Right hindlimb (tissue), 1 donor: ENCODE measurements at places on chromosomes 6 and 20.

DNA sequence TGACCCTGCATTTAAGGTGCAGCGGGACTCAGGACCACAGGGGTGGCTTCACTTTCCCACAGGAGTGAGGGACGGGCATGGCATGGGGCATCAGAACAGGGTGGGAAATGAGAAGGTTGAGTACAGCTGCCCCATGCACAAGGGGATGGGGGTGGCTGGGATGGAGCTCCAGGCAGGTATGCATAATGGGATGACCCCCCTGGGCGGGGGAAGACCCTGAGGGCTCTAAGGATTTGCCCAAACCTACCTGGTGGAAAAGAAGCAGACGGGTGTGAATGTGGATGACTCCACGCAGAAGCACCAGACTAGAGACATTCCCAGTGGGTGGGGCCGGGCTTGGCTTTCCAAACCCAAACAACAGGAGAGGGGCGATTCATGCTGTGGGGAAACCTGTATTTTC is 200.3 kb downstream of the SYNDIG1 start:
- DNase-seq, result peak; percentile 7

DNA sequence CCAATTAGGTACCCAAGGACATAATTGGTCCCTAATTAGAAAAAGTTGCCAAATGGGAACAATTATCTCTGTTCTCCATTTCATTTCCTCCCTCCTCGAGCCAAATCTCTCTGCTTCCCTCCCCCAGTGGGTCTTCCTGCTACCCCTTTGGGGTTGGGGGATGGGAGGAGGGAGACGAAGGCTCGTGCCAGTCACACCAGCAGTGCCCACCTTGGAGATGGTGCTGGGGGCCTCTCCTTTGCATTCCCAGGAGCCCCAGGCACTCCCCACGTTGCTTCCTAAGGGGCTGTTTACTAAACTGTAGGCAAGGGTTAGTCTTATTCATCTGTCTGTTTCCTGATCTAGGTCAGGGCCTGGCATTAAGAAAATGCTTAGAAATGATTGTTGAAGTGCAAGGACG is 33.1 kb downstream of the MDFI start:
- no peak for DNase-seq

GRCh38 chr6:135018941-135019340 is 35.7 kb downstream of the HBS1L start:
- no peak for DNase-seq

DNA sequence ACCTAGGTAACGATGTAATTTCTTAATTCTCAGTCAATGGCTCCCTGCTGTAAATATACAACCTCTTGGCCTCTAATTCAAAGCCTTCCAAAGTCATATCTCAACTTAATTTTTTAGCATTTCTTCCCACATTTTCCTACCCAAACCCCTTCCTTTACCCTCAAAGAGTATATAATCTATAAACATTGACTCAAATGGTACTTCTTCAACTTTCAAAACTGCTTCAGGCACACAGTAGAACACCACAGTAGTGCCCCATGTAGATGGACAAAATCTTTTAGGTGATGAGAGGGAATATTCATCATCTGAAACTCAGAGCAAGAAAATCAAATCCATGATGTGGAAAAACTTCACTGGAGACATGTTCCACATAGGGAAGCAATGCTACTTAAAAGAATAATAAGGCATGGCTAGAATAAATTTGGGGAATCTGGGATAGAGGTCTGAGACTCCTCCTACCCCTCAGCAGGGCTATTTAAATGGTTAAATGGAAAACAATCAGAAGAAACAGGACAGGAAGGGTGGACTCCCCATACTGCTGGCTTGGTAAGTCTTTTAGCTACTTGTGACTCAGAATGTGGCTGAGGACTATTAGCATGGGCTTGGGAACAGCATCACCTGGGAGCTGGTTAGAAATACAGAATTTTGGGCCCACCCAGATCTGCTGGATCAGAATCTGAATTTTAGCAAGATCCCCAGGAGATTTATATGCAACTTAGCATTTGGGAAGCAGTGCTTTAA is 6.4 kb downstream of the SLC22A2 start:
- DNase-seq, result no peak

DNA sequence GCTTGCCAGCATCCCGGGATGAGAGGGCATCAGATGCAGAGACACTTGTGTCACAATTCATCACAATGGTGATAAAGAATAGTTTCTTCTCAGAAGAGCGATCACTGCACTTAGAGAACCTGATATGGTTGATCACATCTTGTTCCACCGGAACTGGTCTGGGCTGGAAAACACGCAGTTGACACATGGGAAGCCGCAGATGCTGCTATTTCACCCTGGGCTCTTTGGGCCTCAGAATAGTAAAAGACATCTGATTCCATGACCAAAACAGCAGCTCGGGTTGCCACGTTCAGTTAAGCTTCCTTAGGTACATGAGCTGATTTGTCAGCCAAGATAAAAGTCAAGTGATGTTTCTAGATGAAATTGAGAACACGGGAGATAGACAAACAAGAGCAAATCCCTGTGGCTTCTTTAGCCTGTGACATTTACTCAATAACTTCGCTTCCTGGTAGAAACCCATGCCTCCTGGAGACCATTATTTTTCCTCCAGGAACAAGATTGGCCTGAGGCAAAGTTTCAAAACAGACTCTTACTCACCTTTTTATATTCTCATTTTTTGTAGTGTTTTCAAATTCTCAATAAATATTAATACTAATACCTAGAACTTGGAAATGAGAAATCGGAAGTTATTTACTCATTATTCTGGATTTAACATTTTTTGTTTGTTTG is 59.4 kb downstream of the TRMT6 start:
- DNase-seq, result no peak

- DNase-seq, result no peak
Observed at GRCh38 chr20:39097889-39098288, 135.7 kb downstream of the DHX35 start.

DNA sequence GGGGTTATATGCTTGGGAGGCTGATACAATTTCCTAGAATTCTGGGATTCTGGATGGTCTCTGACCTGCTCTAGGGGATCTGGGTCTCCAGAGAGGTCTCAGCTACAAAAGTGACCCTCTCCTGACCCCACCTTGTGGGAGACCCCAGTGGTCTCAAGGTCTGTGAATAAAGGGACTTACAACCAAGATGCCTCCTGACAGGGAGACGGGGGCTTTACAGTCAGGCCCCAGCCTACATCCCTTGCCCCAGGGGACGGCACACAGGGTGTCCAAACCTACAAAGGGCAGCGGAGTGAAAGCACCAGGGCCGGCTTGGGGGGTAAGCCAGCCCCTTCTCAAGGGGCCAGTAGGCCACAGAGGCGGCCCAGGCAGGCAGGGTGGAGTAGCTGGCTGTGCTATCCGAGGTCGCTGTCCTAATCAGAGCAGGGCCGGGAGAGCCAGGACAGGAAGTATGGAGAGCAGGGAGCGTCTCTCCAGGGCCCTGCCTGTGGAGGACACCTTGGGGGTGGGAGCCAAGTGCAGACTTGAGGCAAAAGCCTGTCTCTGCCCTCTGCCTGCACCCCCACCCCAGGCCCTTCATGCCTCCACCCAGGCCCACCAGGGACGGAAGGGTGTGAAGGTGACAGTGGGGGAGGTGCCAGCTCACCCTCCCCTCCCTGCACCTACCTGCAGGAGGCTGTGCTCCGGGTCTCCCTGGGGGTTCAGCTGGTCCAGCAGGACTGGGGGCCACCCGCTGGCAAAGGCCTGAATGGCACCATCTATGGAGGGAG is 3.5 kb downstream of the GFRA4 start:
- no peak for DNase-seq

DNA sequence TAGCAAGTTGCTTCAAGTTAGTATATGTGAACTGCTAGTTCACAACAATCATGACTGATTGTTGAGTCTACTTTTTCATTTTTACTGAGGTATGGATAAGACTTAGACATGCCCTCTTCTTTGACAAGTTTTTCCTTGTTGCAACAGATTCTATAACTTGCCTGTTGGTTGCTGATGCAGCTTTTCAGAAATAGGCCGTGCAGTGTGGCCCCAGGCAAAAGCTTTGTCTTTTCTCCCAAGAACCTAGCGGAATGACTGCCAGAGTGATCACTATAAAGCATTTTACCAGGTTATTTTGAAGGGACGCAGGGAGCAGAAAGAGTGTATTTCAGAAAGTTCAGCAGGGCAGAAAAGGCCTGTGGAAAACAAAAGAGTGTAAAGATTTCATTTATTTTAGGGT is 16.0 kb downstream of the HECA start:
- no peak for DNase-seq

DNA sequence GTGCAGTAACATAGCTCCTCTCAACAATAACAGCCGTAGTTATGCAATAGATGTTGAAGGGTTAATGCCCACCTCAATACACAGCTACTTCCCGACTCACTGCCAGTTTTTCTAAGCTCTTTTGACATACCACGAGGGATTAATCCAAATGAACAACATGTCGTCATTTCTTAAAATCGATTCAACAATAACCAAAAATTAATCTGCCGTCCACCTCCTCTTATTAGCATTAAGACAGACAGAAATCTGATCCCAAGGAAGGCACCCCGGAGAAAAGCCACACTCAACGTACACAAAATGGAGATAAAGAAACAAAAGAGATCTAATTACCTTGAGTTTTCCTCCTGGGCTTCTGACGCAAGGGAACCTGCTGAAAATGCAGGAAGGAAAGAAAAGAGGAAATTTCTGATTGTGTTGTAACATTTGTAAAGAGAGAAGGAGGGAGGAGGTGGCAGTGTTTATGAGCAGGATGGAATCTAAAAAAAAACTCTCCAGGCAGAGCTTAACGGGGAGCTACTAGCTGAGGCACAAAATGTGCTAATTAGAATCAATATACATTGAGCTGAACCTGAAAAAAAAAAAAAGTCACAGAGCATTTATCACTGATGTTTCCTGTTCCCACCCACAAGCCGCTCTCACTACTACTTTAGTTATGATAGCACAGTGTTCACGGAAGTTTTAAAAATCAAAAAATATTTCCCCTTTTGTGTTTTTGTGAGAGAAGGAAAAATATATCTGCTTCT is 109.3 kb downstream of the IPCEF1 start:
- DNase-seq, result no peak

GRCh38 chr6:11814106-11814505 is 35.5 kb upstream of the ADTRP start:
- DNase-seq, result no peak

DNA sequence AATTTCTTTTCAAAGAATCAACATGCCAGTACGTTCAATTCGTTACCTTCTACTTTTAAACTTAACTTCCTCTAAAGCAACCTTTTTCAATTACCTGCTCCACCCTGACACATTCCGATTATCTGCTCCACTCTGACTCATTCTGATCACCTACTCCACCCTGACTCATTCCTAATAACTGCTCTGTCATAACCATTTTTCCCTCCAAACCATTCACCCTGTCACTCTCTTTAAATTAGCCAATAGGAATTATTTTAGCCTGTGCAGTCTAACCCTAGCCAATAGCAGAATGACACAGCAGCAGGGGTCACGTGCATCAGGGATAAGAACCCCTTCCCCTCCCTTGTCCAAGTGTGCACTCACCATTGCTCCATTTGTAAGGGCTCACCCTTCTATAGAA is 557.4 kb upstream of the EYS start:
- no peak for DNase-seq

DNA sequence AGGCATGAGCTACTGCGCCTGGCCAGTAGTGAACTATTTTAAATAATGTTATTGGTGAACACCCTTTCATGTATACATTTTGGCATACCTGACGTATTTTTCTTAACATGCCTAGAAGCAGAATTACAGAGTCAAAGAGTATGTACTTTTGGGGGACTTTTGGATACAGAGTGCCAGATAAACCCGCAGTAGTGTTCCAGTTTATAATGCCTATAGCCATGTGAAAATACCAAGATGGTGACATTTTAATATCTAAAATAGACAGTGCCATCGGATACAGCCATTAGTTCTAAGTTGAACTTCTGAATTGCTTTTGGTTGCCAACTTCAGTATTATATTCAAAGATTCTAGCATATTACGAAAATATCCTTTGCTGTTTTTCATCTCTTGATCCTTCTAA is 20.3 kb downstream of the TM9SF4 start:
- no peak for DNase-seq

- no peak for DNase-seq
Observed at GRCh38 chr6:109561844-109562243, 78.8 kb upstream of the ZBTB24 start.

GRCh38 chr6:119985952-119986736 is 636.6 kb upstream of the MAN1A1 start:
- DNase-seq, result no peak

DNA sequence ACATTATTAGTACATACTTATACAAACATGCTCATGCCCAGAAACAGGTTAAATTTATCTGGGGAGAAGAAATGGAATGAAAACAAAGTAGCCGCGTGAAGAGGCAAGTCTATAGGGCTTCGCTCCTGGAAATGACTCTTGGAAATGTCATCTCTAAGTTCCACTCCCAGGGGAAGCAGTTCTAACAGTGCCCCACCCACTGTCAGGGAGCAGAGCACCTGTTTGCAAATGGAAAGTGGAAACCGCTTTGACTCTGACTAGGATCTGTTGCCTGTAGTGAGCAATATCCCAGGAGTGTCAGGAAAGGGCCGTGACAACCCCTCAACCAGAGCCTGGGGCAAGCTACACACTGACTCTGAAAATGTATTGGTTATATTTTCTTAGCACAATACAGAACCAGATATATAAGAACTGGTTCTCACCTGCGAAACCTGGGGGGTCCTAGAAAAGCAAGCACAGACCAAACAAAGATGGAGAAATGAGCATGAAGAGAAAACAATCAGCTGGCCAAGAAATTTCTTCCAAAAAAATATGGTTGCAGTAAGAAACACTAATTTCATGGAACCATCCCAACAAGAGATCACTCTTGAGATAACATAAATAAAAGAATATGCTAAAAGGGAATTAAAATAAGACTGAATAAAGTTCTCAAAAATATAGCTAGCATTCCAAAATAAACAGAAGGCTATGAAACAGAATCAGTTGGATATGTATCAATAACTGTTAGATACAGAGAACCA is 47.5 kb upstream of the CRISP1 start:
- no peak for DNase-seq

GRCh38 chr20:18224968-18225568 is 63.3 kb upstream of the ZNF133 start:
- peak; percentile 47 for DNase-seq

GRCh38 chr6:129510950-129511349 is 199.0 kb downstream of the ARHGAP18 start:
- DNase-seq, result no peak
